ENCODE measurements at places on chromosomes 3 and 15.

- DNase-seq, result no peak
Measured at GRCh38 chr3:172159376-172159775, 120.0 kb downstream of the FNDC3B start.

DNA sequence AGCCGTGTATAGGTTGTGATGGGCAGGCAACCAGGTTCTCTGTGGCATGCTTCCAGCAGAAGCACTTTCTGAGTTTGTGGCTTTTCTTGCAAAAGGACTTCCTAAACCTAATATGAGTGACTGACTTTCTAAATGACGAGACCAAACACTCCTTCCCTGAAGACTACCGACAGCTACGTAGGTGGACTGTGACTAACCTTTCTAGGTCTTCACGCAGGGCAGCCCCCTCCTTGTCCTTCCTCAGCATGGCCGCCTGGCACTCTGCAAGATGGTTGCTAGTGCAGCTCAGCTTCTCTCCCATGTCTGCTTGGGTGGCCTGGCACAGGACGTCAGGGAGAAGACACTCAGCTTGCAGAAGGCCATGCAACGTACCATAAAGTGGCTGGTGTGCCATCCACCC lies 20.9 kb downstream of the CXCR6 start:
- DNase-seq, result no peak

- no peak for DNase-seq
Measured at GRCh38 chr3:126270145-126270811, 86.9 kb downstream of the KLF15 start.

DNA sequence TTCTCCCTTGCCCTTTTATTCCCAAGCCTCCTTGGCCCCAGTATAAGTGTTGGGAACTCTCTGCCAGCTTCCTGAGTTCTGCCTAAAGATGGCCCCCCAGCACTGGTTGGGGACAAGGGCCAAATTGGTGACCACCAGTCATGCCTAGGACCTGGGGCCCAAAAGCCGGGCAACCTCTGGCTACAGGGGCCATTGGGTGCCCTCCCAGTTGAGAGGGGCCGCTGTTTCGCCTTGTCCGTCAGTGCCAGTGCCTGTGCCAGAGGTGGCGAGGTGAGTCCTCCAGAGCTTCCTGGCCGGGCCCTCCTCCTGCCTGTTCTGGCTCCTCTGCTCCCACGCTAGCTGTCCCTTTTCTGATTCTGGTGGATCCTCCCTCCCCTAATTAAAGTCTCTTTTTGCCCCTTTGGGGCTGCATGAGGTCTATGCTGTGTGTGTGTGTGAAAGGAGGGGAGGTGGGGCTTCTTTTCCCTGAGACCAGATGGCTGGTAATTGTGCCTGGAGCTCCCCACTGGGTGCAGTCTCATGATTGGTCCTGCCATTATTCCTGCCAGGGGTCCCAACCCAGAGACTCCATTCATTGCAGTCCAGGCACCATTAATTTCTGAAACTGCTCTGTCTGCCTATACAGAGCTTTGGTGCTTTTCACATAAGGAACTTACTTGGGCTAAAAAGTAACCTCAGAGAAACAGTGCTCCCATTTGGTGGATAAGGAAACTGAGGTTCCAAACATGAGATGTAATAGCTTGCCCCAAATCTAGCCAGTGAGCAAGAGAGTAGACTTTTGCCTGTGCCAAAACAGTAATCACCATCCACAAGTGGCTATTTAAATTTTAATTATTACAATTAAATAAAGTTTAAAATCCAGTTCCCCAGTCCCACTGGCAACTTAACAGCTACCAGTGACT lies 3.1 kb upstream of the TTLL3 start:
- no peak for DNase-seq

DNA sequence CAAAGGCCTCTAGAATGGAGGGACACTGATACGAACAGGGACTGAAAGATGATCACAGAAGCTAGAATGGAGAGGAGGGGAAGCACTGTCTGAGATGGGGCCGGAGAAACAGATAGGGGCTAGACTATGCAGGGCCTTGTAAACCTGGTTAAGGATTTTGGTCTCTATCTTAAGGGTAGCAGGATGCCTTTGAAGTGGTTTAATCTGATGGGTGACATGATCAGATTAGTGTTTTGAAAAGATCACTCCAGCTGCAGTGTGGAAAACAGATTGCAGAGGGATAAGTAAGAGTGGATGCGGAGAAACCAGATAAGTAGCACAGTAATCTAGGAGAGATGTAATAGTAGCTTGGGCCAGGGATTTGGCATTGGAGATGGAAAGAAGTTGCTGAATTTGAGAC lies 108.1 kb downstream of the RSRC1 start:
- DNase-seq, result no peak

- no peak for DNase-seq
Measured at GRCh38 chr3:12901623-12902045, 60.3 kb upstream of the RPL32 start.

GRCh38 chr3:9732080-9732739 lies 675 bp downstream of the BRPF1 start:
- DNase-seq, result peak; percentile 50

DNA sequence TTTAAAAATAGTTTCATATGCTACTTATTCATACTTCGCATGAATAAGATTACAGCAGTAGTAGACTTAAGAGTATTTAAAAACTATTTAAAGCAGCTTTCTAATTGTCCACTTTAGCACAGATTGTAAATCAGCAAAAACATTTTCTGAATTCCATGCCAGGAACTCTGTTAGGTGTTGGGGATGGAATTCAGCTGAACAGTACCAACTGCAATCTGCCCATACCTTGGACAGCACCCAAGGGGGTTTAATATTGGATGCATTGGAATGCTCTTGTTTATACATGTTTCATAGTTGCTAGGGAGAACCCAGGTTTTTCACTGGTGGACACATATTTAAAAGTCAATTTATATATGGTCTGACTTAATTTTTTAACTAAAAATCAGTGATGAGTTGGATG lies 74.8 kb downstream of the PPM1L start:
- DNase-seq, result peak; percentile 4

GRCh38 chr3:142275856-142276255 lies 50.5 kb upstream of the GK5 start:
- DNase-seq, result no peak

- no peak for DNase-seq
Measured at GRCh38 chr3:150116196-150116595, 145.5 kb upstream of the PFN2 start.

GRCh38 chr3:169213956-169214355 lies 449.6 kb downstream of the MECOM start:
- no peak for DNase-seq

GRCh38 chr3:149021830-149022229 lies 30.5 kb downstream of the GYG1 start:
- DNase-seq, result no peak

DNA sequence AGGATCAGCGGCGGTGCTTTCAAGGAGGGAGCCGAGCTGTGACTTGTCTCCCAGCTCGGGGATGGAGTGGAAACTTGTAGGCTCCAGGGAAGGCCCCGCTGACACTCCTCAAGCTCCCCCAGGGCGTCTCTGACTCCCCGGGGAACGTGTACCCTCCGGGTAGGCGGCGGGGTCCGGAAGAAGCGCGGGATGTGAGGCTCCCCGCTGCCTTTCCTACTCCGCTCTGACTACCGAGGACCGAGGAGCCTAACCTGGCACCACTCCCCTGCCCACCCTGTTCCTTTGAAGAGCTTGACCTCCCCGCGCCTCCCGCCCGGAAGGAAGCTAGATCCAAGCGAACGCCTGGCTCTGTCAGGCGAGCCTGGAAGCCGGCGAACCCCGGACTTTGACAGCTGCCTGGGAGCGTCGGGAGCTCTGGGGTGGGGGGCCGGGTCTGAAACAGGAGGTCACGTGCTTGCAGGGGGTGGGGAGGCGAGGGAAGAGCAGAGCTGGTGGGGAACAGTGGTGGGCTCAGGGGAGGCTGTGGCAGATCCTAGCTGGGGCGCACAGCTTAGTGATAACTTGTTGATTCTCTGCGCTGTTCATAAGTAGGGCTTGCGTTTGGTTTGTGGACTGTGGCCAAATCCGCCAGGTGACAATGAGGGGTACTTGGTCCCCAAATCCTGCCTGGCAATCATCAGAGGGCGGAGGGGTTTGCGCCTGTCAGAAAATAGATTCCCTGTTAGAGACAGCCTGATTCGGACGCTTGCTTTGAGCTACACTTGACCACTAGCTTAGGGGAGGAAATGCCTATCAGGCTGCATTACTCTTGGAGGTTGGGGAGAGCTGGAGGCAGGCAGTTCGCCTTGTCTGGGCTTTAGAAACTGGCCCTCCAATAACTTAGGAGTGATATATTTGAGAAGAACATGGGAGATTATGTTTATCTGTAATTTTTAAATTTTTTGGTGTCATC lies 1.2 kb downstream of the CLSTN2 start:
- peak; percentile 61 for DNase-seq

GRCh38 chr3:132342610-132343009 lies 25.4 kb downstream of the ACP3 start:
- DNase-seq, result no peak

GRCh38 chr3:22685597-22685996 lies 517.5 kb upstream of the UBE2E2 start:
- DNase-seq, result no peak

DNA sequence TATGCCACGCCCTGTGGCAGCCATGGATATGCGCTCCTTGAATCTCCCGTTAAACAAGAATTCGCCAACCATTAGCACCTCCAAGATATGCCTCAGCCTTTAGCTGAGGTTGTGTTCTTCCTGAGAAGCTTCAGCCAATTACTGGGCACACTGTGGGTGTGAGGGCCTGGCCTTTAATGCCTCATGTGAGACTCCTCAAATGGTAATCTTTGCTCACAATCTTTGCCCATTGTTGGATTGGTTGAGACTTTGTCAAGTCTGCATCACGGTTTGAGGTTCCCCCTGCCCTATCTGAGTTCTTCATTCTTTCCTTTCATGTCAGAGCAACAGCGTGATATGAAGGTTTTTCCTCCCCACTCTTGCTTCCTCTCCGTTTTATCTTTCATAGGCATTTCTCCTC lies 108.1 kb upstream of the CCDC54 start:
- no peak for DNase-seq

DNA sequence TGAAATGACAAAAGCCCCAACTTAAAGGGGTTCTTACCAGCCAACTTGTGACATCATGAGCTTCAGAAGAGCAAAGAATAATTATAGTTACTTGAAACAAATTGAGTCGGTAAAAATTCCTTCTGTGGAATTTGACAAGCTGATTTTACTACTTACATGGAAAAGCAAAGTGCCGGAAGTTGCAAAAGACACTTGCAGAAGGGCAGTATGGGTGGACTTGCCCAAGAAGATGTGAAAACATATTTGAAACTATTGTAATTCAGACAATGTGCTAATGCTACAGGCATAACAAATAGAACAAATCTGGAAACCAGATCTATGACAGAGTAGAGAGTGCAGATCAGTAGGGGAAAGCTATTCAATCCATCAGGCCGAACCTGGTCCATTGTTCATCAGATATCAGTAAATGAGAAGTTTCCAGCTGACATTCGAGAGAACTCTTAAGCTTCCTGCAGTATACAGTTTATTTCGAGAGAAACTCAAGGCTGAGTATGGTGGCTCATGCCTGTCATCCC lies 2.5 kb upstream of the KIF7 start:
- DNase-seq, result no peak

DNA sequence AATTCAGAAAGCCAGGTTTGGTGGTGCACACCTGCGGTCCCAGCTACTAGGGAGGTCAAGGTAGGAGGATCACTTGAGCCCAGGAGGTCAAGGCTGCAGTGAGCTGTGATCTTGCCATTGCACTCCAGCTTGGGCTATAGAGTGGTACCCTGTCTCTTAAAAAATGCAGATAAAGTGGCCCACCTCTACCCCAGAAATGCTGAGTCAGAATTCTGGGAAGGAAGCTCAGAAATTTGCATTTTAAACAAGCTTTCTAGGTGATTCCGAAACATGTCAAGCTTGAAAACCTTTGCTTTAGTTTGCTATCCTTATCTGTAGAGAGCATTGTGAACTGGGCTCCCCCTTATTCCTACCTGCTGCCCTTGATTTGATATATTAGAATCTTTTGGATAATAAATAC lies 7.7 kb downstream of the MED12L start:
- no peak for DNase-seq

DNA sequence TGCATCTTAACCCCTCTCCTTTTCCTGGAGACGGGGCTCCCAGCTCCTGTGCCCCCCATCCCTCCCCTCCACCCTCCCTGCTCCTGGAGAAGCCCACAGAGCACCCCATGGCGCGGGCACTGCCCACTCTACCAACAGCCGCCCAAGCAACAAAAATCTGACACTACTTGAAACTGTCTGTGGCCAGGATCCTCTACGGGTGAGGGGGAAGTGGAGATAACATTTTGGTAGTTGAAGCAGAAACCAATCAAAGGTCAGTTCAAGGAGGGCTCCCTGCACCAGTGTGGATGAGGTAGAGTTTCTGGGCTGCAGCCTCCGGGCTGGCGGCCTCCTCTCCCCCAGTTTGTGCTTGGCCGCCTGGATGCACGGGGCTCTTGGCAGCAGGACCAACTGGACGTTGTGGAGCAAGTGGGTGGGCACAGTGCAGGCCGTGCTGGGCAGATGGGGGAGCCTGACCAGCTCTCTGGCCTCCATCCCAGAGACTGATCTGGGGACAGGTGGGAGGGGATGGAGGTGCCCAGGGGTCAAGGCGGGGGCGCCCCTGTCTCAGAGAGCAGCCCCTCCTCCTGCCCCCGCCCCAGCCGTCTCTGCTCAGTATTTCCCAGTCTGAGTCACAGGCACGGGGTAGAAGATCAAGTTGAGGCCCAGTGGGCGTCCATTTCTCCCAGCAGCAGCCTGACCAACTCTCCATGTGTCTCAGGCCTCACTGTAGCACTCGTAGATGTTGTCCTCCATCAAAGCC lies 12.8 kb downstream of the H1-8 start:
- no peak for DNase-seq

DNA sequence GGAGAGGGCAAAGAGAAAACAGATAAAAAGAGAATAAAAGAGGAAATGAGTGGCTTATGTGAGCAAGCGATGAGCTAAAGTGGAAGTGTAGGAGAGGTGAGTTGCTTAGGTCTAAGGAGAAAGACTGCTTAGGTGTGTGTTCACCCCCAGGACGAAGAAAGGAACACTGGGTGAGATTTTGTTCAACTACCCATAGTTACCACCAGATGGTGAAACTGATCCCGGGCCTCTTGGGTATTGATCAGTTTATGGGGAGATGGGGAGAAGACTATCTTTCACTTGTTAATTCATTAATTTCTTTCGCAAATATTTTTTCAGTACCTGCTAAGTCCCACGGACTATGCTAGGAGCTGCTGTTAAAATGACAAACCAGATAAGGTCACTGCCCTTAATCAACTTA lies 33.9 kb downstream of the GAP43 start:
- DNase-seq, result no peak

DNA sequence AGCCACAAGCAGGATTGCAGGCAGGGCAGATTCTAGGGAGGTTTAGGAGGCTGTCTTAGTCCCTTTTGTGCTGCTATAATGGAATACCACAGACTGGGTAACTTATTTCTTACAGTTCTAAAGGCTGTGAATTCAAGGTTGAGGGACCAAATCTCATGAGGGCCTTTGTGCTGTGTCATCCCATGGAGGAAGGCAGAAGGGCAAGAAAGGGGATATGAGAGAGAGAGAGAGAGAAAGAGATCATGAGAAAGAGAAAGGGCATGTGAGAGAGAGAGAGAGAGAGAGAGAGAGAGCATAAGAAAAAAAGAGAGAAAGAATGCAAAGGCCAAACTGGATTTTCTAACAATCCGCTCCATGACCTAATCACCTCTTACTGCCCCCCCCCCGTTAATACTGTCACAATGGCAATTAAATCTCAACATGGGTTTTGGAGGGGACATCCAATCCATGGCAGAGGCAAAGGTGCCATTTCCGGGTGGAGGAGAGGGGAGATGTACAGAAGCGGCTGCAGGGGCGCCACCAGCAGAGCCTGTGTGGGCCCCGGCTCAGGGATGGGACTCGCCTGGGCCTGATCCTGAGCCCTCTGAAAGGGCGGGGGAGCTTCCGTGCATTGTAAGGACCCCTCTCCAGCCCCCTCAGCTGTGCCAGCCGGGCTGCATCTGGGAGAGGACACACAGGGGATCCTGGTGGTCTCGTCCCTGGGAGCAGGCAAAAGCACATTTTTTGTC lies 20.5 kb downstream of the MRPS11 start:
- no peak for DNase-seq
